ENCODE measurements at places on chromosomes 4 and X.

- DNase-seq = no peak
Observed at GRCh38 chrX:146055733-146056132, 238.1 kb downstream of the SLITRK2 start.

DNA sequence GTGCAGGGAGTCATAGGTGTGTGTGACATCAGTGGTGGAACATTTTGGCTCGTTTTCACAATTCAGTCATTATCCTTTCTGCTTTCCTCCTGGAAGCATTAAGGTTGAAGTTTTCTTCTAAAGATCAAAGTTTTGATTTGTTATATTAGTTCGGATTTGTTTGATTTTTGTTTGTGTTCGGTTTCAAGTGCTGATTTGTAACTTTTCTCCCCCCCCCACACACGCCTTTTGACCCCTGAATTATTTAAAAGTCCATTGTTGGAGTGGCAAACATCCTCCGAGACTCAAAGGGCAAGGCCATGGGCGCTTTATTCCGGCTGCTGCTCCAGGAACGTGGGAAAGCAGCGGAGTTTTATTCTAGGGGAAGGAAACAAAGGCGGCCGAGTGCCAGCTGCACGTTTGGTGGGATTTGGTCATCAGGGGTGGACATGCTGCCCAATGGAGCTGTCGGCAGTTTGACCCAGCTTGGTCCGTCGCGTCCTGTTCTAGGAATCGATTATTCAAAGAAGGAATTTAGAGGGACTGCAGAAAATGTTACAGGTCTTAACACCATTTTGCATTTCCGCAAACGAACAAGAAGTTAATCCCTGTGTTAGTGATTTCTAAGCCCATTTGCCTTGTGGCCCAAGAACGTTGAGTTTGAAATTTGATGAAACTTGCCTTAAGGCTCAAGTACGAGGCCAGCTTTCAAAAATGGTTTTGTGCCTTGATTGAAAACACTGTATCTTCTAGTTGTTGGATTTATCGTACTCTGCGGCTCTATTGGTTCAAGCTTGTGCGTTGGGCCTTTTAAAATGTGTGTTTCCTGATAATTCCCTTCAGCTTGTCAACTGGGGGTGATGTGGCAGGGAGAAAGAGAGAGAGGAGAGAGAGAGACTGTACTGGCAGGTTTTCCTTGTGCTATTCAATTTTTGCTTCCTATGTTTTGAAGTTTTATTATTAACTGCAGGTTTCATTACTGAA lies 565 bp upstream of the ZNF41 start:
- DNase-seq = no peak

- DNase-seq = peak; percentile 82
Observed at GRCh38 chrX:19682712-19683331, 167.5 kb upstream of the MAP3K15 start.

DNA sequence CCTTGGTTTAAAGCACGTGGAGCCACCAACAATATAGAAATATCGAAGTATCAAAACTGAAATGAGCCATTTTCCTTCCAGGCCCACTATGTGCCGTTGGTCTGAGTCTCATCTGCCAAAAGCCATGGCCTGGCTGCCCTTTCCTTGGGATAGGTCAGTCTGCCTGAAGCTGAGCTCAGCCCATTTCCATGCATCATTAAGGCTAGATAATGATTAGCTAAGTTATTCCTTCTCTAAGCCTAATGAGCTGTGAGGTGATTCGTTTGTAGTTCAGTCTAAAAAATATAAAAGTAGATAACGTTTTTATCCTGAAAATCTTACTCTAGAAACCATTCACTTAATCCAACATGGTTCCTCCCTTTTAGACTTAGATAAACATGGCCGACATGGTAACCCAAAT lies 936.2 kb upstream of the LCORL start:
- no peak for DNase-seq

GRCh38 chr4:2790583-2791517 lies 2.0 kb upstream of the SH3BP2 start:
- no peak for DNase-seq

GRCh38 chrX:19225909-19226308 lies 103.6 kb upstream of the ADGRG2 start:
- peak; percentile 2 for DNase-seq

GRCh38 chrX:34350561-34351335 lies 218.6 kb upstream of the FAM47A start:
- no peak for DNase-seq
